ENCODE measurements at places on chromosomes 5 and 9.

DNA sequence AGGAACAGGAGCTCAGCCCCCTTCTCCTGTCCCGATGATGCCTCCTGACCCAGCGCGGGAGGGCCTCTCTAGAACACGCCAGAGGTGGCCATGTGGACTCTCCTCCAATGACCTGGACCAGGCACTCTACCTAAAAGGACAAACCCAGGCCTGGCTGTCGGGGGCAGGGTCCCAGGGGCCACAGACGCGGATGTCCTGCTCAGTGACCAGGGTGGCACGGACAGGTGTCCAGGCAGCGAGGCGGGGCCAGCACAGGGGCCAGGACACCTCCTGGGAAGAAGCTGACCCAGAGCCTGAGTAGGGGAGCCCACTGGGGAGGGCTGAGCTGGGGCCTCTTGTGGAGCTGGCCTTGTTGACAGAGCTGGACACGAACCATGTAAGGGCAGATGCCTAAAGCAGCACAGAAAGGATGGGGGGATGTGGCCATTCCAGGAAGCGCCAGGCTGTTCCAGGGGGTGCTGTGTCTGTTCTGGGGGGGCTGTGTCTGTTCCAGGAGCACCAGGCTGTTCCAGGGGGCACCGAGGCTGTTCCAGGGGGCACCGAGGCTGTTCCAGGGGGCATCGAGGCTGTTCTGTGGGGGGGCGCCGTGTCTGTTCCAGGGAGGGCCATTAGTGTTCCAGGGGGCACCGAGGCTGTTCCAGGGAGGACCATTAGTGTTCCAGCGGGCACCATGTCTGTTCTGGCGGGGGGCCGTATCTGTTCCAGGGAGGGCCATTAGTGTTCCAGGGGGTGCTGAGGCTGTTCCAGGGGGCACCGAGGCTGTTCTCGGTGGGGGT is 30.5 kb downstream of the EXD3 start:
- no peak for DNase-seq

- no peak for DNase-seq
Observed at GRCh38 chr5:113276493-113276892, 158.3 kb downstream of the TSSK1B start.

GRCh38 chr9:23581931-23582330 is 244.1 kb downstream of the ELAVL2 start:
- DNase-seq: no peak

DNA sequence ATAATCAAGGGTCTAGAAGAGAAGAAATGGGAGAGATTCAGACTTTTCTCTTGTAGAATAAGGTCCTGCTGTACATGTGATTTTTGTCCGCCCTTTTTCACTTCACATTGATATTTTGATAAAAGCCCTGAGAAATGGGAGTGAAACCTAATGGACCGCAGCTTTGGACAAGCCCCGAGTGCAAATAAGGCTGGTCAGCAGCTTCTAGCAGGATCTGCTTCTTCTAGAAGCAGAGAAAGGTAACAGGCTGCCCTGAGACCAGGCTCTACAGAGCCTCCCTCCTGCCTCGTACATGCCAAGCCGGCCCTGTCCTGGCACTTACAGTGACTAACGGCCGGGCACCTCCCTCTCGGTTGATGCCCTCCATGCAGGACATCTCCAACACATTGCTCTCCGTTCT is 33.4 kb downstream of the ACER2 start:
- no peak for DNase-seq

All from hypothalamus (tissue), 51 donors.